ENCODE measurements at places on chromosomes 5 and 9. TPM values are rescaled to one million over a fixed set of nuclear protein-coding genes. Genes with fewer than 3 reads are reported as not detected.

GRCh38 chr9:92947268-92948037 is at the start of gene FGD3:
TSS of gene FGD3 (plus strand) at chr9:92947523. CDS start at chr9:92976257, 28,734 bp downstream.
- H3K4me3 ChIP-seq, result peak within 1 kb of the TSS; percentile 72
- H3K36me3 ChIP-seq, result no peaks in the 10 kb centered on the region
- H3K27me3 ChIP-seq, result peaks cover 11% of the 10 kb centered on the region
- DNase-seq, result no peak
- no peak within 1 kb of the TSS for H3K27ac ChIP-seq
- H3K4me1 ChIP-seq, result peaks cover 10% of the 10 kb centered on the region

GRCh38 chr5:172638209-172638768 is 2.8 kb upstream of the NEURL1B start:
- no peaks in the 10 kb centered on the region for H3K36me3 ChIP-seq
- peaks cover 42% of the 10 kb centered on the region for H3K27me3 ChIP-seq
- no peak overlapping the region for H3K4me3 ChIP-seq
- H3K4me1 ChIP-seq, result peaks cover 11% of the 10 kb centered on the region
- H3K27ac ChIP-seq, result no peak overlapping the region

DNA sequence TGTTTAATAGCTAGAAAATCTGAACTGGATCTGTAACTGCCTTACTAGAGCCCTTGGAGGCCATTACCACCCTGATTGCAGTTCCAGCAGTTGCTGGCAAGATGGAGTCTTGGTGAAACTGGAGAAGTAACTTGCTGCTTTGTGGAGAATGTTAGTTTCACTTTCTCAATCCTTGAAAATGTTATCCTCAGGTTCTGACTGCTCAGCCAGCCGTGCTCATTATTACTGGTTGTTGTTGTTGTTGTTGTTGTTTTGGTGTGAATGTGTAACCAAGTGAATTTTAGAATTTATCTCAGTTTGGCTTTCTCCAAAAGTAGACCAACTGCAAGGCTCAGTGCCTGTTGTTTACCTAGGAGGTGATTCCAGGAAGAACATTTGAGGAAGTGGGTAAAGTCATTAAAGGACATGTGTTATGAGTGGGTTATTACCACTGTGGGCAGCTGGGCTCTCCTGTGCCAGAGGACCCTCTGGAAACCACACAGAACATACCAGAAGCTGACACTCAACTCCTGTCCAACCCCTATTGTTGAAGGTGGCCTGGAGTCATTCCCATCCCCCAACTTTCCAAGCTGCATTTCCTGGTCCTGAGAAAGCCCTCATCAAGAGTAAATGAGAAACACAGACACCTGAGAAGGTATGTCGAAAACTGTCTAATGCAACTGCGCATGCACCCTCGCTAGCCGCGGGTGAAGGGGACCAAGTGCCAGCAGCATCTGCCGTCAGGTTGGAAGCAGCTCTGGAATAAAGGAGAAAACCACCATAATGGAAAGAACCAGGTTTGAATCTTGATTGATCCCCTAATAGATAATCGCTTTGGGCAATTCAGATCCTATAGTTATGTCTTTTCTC is 111.6 kb downstream of the CMYA5 start:
- H3K27ac ChIP-seq, result peak overlapping the region; percentile 61
- H3K4me3 ChIP-seq, result no peak overlapping the region
- no peaks in the 10 kb centered on the region for H3K27me3 ChIP-seq
- DNase-seq, result no peak
- H3K36me3 ChIP-seq, result peaks cover 7% of the 10 kb centered on the region
- peaks cover 38% of the 10 kb centered on the region for H3K4me1 ChIP-seq

DNA sequence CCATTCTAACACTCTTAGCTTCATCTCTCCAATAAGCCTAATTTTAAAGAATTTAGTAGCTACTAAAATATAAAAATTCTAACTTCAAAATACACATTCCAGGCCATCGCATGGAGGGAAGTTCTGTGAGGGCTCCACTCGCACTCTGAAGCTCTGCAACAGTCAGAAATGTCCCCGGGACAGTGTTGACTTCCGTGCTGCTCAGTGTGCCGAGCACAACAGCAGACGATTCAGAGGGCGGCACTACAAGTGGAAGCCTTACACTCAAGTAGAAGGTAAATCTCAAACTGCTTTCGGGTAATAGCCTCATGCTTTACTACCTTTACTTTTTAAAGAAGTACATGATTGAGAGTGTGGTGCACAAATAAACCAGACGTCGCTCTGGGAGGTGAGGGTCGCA is 94.8 kb downstream of the ADAMTS16 start:
- H3K27ac ChIP-seq, result no peak overlapping the region
- peaks cover 4% of the 10 kb centered on the region for H3K4me1 ChIP-seq
- no peaks in the 10 kb centered on the region for H3K36me3 ChIP-seq
- no peak overlapping the region for H3K4me3 ChIP-seq

DNA sequence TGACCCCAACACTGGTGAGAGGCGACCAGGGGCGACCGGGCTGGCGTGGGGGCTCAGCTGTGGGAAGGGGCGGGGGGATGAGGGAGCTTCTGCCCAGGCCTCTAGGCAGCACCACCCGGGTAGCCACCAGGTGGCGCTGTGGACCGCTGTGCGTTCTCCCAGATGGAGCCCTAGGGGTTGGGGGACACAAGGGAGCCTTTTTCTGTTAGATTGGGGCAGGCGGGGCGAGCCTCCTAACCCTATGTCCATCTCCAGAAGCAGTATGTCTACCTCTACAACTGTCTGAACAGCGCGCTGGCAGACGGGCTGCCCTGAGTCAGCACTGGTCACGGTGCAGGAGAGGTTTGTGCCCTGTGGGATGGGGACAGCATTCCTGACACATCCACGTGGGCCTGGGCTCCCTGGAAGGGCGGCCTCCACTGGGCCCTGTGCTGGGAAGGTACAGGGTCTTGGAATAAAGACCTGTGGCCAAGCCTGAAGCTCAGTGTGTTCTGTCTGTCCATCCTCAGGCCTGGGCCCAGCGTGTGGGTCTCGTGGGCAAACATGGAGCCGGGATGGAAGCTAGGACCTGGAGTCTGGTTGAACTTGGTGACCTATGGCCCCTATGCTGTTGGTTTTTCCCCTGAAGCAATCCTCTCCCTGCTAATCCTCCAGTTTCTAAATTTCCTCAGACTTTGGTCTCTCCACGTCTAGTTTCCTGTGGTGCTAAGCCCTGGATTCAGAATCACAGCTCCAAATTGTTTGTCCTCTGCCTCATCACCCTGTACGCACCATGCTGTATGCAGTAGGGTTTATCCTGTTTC is 23.1 kb upstream of the SPTLC1 start:
- no peaks in the 10 kb centered on the region for H3K27me3 ChIP-seq
- no peak overlapping the region for H3K27ac ChIP-seq
- H3K4me3 ChIP-seq, result no peak overlapping the region
- peak; percentile 74 for DNase-seq

GRCh38 chr5:109936996-109937395 is 247.3 kb downstream of the MAN2A1 start:
- H3K27me3 ChIP-seq, result no peaks in the 10 kb centered on the region
- H3K36me3 ChIP-seq, result no peaks in the 10 kb centered on the region
- no peak overlapping the region for H3K4me3 ChIP-seq

GRCh38 chr9:104617418-104617817 is 586 bp downstream of the OR13C9 start:
- H3K36me3 ChIP-seq, result no peaks in the 10 kb centered on the region
- H3K4me3 ChIP-seq, result no peak overlapping the region
- H3K27ac ChIP-seq, result no peak overlapping the region
- H3K27me3 ChIP-seq, result no peaks in the 10 kb centered on the region
- no peaks in the 10 kb centered on the region for H3K4me1 ChIP-seq

DNA sequence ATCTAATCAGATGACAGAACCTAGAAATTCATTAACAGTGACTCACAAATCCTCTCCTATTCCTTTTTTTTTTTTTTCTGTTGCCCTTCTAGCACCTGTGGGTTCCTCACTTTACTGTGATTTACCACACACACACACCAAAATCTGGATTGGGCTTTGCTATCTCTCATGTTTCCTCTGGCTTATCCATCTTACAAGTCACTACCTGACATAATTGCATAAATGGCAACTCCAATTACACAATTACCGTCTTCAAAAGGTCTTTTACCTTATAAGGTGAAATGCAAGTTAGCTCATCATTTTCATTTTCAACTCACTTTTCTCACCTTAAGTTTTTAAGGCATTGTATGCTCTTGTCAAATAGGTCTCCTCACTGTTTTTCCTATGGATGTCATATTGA is 426.3 kb upstream of the MEF2C start:
- H3K4me1 ChIP-seq, result peaks cover 13% of the 10 kb centered on the region
- no peak overlapping the region for H3K27ac ChIP-seq

- H3K27ac ChIP-seq, result no peak overlapping the region
Observed at GRCh38 chr9:124602632-124603031, 95.4 kb upstream of the NR5A1 start.

- H3K36me3 ChIP-seq, result no peaks in the 10 kb centered on the region
- H3K27ac ChIP-seq, result no peak overlapping the region
- DNase-seq, result no peak
- H3K4me1 ChIP-seq, result no peaks in the 10 kb centered on the region
Observed at GRCh38 chr5:124297826-124298225, 448.6 kb downstream of the ZNF608 start.

DNA sequence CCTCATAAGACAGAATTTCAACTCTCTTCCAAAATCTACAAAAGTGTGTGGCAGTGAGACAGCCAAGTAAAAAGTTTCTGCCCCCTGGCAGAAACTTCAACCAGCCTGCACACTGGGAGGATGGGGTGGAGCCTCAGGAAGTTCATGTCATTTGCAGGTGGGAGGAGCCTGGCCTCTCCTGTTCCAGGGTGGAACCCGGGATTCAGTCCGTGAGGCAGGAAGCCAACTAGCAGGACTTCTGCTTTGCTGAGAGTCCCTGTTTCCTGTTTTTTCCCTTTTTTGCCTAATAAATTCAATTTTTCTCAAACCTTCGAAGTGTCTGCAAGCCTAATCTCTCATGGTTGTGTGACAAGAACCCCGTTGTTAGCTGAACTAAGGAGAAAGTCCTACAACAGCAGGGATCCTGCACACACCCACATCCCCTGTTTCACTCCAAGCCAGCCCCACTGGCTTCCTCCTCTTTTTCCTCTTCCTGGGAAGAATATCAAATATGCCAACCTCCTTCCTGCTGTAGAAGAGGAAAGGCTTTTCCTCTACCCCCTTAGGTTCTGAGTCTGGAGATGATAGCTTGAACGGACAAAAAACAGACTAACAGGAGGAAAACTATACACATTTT is 69.3 kb downstream of the ALDH7A1 start:
- DNase-seq, result peak; percentile 55
- H3K27me3 ChIP-seq, result no peaks in the 10 kb centered on the region
- no peaks in the 10 kb centered on the region for H3K36me3 ChIP-seq
- no peaks in the 10 kb centered on the region for H3K4me1 ChIP-seq
- H3K27ac ChIP-seq, result no peak overlapping the region
- H3K4me3 ChIP-seq, result no peak overlapping the region

- H3K36me3 ChIP-seq, result peaks cover 67% of the 10 kb centered on the region
- no peak for DNase-seq
- no peak overlapping the region for H3K27ac ChIP-seq
- H3K4me1 ChIP-seq, result peaks cover 42% of the 10 kb centered on the region
Observed at GRCh38 chr9:114594136-114594535, 6.6 kb downstream of the ATP6V1G1 start.

DNA sequence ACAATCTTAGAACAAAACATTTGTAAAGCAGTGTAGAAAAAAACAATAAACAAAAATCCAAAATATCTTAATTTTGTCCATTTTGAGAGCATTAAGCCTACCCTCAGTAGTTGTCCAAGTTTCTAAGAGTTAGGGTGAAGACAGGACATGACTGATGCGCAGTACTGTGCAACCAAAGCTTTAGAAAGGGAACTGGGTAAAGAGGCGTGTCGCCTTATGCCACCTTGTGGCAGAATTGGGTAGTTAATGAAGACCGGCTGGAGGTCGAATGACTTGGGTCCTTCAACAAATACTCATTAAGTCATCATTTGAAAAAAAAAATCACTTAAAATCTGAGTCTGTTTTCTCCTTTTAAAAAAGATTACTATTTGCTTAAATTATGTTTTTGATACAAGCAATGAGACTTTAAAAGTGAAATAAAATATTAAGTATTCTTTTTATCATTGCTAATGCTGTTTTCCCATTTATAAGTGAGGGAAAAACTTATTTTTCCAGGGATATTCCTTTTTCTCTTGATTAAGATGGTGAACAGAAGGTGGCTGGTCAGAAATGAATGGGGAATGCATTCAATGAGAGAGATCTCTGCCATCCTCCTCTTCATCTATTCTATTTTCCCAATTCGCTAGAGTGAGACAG is 3.5 kb upstream of the RNF20 start:
- H3K4me1 ChIP-seq, result peaks cover 4% of the 10 kb centered on the region
- no peaks in the 10 kb centered on the region for H3K36me3 ChIP-seq
- no peaks in the 10 kb centered on the region for H3K27me3 ChIP-seq
- DNase-seq, result peak; percentile 39

- DNase-seq, result no peak
- no peaks in the 10 kb centered on the region for H3K4me1 ChIP-seq
- H3K27ac ChIP-seq, result no peak overlapping the region
Observed at GRCh38 chr5:135179308-135179980, 145.4 kb upstream of the PITX1 start.

- no peaks in the 10 kb centered on the region for H3K36me3 ChIP-seq
- no peaks in the 10 kb centered on the region for H3K27me3 ChIP-seq
- no peak overlapping the region for H3K4me3 ChIP-seq
- no peak for DNase-seq
Observed at GRCh38 chr9:38443597-38443996, 19.3 kb upstream of the IGFBPL1 start.

DNA sequence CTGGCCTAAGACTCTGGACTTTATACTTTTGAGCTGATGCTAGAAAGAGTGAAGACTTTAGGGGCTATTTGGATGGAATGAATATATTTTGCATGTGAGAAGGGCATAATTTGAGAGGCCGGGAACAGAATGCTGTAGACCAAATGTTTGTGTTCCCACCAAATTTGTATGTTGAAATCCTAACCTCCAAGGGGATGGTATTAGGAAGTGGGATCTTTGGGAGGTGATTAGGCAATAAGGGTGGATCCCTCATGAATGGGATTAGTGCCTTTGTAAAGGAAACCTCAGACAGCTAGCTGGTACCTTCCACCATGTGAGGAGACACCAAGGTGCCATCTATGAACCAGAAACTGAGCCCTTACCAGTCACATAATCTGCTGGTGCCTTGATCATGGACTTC is 165.1 kb upstream of the S1PR3 start:
- H3K27ac ChIP-seq, result no peak overlapping the region
- H3K36me3 ChIP-seq, result no peaks in the 10 kb centered on the region
- no peaks in the 10 kb centered on the region for H3K27me3 ChIP-seq
- no peak for DNase-seq

Gene LOX
- 1.6 TPM for total RNA-seq

Gene S1PR3
- 4.7 TPM for total RNA-seq

Gene GABRA1
- total RNA-seq, result not detected

Gene OLFML2A
- total RNA-seq, result 7.1 TPM

Gene PDE6A
- 0.05 TPM for total RNA-seq

Gene TMC1
- 2.6 TPM for total RNA-seq

Gene BARHL1
- not detected for total RNA-seq
